Left kidney (tissue), 8 donors: ENCODE measurements at places on chromosomes 11 and 22.

- DNase-seq = no peak
Observed at GRCh38 chr11:72576661-72577060, 97.6 kb downstream of the PDE2A start.

DNA sequence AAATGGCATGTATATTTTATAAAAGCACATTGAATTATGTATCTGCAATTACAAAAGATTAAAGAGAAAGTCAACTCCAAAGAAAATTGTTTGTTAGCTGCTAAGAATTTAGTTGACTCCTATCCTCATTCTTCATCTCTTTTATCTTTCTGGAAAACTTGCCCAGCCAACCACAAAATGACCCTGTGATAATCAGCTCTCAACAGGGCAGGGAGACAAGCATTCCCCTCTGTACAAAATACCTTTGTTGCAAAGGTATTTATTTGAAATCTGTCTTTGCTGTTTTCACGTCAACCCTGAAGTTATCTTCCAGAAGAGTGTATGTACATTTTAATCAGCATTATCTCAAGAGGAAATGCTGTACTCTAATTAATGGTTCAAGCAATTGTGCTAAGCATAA lies 191.1 kb upstream of the DDI1 start:
- DNase-seq = no peak

DNA sequence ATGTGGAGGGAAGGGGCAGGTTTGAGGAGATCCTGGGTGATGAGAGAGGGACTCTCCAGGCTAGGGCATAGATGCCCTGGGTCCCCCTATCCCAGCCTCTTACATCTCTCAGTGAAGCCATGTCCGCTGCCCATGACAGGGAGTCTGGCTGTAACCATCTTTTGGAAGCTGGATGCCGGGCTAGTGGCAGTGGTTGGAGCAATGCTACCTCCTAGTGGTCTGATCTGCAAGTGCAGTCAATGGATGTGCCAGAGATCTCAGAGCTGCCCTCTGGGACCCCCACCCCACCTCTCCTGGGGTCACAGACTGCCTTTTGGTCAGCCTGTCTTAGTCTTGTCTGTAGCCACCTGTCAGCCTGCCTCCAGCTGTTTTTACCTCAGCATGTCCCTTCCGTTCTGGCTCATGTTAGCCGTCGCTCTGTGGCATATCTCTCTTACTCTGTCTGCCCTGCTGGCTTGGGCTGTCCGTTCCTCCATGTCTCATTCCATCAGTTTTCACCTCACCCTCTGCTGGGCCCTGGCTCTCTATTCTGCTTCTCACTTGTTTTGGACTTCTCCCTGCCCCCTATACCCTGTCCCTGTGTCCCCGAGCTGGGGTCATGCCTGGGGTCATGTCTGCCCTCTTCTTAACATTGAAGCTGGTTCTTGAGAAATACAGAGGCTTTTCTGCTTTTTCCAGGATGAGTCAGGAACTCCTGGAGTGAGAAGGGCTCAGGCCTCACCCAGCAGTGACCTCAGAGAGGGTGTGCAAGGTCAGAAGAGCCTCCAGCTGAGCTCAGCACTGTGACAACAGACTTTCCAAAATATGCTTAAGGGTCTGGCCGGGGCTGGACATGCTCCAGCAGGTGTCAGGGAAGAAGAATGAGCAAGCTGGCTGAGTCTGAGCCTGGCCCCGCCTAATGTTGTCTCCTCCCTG lies 52.0 kb upstream of the THY1 start:
- peak; percentile 69 for DNase-seq

DNA sequence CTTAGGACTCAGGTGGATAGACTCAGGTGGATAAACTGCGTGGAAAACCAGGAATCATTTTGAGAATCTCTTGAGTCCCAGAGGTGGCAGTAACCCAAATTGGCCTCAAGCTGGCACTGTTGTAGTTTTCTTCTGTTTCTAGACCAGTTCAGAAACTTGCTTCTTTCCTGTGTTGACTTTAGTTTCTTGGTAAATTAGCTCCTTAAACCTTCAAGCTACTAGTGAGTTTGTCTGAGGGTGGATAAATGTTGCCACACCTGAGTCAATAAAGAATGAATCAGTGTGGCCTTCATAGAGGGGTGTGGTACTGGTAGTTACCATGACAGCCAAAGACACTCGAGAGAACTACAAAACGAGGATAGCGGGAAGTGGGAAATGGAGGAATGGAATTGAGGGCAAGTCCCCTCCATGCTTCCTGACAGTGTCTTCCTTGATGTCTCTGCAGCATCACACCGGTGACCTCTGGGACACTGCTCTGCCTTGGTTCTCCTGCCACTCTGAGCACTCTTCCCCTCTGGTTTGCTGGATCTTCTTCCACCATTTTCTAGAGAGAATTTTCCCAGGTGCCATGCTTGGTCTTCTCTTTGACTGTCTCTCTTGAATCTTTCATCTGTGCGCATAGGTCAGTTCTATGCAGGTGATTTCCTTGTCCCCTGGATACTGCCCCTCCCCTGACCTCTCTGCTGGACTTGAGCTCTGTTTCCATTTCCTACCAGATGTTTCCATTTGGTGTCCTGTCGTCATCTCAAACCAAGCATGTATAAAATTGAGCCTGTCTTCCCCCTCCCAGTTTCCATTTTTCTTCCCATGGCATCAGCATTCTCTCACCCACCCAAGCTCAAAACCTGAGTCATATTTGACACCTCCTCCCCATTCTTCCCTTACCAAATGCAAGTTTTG lies 7.2 kb downstream of the POLD4 start:
- DNase-seq = no peak

GRCh38 chr22:50610581-50610980 lies 10.0 kb downstream of the MAPK8IP2 start:
- DNase-seq = no peak

GRCh38 chr11:68383976-68384501 lies 71.6 kb downstream of the LRP5 start:
- DNase-seq = no peak

DNA sequence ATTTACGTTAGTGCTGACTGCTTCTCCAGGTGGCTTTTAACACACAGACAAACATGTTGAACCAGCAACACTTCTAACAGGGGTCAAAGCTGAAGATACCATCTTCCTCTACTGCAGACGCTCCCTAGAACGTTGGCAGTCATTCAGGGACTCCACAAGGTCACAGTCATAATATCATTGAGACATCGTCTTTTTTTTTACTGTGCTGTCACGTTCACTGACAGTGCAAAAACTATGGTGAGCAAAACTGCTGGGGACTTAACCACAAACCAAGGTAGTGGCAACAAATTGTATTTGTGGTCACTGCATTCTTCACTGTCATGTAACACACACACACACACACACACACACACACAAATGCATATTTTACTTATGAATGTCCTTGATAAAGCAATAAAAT lies 244.9 kb downstream of the CASP12 start:
- DNase-seq = no peak

DNA sequence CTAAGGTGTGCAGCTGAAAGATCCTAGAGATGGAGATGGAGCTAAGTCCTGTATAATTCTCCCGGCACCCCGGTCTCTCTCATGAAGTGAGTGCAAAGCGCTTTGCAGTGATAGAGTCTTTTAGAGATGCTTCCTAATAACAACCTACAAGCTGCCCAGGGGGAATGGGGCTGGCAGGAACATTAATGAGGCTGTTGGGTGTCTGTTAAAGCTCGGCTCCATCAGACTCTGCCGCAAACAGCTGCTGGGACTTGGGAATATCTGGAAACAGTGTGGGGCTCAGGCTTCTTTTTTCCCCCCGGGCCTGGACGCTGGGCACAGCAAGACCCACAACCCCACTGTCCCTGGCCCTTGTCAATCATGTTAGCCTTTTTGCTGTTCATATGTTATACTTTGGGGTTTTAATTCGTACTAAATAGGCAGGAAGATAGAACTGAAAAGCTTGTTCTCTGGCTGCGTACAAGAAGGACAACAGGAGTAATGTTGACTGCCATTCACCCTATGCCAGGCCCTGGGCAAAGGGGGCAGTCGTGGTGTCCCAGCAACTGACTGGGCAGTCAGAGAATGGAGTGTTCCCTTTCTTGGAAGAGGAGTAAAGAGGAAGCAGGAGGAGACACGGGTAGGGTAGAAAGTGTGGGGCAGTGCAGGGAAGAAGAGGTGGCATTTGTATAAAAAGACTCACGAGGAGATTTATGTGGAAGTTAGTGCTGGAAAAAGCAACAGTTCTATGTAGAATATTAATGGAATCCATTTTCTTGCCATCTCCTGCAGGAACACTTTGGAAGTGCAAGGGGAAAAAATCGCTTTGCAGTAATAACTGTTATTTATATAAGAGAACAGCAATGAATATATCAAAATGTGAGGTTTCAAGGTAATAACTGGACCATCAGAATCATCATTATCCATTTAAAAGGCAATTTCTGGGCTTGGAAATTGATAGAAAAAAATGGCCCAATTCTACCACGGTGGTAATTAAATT lies 232.8 kb downstream of the GRIK4 start:
- no peak for DNase-seq

DNA sequence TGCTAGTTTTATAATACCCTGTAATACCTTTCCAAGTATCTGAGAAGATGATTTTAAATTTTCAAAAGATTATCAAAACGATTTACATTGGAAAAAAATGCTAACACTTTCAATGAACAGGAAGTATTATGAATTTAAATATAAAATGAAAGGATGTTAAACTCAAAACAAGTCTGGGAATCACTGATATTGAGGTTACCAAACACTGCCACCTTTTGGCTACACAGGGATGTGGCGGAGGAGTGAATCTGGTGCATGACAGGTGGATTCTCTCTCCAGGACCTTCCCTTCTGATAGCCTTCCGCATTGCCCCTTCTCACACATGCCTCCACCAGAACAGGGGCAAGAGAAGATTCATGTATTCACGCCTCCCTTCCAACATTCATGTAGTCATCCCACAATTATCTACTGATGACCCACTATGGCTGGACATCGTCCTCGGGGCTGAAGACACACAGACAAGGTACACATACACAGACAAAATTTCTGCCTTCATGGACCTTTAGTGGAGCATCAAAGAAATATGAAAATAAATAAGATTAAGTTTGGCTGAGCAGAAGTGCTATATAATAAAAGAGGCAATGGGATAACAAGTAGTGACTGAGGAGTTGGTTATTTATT lies 34.7 kb downstream of the ATG16L2 start:
- no peak for DNase-seq

- no peak for DNase-seq
Observed at GRCh38 chr11:126443120-126443519, 87.6 kb downstream of the ST3GAL4 start.

- DNase-seq = no peak
Observed at GRCh38 chr22:47929073-47929472, 1166.6 kb downstream of the TBC1D22A start.

DNA sequence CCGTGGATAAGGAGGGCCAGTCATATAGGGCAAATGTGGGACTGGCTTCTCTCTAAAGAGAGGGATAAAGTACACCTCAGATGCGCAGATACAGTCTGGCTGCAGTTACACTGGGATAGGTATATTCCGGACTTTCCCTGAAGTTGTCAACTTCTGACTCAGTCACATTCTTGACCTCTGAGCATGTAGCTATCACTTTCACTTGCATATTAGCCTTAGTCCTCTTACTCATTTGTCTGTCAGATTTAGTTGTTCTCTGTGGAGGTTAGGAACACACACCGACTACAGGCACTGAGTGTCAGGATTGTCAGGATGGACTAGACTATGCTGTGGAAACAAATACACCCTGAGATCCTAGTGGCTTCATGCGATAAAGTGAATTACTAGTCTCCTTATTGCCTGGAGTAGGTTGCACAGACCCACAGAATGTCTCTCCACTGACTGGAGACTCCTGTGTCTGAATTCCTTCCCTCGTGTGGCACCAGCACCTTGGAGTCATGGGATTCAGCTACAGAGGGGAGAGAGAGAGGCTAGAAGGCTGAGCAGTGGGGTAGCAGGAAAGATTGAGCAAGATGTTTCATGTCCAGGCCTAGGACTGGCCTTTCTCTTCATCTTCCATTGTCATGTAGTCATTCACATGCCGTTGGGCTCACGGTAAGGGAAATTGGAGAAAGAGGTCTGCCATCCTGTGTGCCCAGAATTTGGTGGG lies 654.3 kb downstream of the NTM start:
- no peak for DNase-seq

GRCh38 chr11:69369945-69370344 lies 76.0 kb downstream of the MYEOV start:
- no peak for DNase-seq

- DNase-seq = no peak
Observed at GRCh38 chr22:45880091-45880715, 96.8 kb downstream of the WNT7B start.

DNA sequence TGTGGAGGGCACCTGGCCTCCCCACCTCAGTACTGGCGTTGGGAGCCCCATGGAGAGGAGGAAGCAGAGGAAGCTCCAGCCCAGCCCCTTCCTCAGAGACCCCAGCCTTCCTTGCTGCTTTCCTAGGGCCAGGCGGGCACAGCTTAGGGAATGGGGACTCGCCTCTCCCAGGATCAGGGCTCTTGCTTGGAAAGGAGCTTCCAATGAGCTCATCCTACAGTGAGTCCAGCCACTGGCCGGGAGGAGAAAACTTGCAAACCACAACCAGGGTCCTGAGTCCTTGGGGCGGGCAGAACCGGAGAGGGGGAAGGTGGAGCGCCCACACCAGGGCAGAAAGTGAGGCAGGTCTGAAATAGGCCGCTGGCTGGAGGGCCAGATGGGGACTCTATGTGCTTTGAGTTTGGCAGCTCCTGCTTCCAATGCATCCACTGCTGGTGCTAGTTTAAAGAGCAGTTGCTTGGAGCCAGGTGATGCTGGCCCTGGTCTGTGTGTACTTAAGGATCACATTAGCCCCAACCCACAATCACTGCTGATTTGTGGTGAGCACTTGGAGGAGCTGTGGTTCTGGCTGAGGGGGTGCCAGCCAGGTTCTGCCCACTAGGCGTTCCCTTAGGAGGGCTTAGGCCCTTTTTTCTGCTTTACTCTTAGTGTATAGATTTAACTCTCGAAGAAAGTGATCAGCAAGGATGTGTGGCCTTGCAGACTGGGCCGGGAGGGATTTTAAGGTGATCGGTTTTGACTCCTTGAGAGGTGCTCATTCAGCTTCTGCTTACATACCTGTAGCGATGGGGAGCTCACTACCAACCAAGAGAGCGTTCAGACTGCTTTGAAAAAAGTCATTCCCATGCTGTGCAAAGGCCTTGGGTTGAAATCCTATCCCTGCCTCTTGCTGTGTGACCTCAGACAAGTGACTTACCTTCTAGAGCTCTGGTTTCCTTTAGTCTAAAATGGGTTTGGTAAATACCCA lies 81.9 kb downstream of the TP53I11 start:
- no peak for DNase-seq

DNA sequence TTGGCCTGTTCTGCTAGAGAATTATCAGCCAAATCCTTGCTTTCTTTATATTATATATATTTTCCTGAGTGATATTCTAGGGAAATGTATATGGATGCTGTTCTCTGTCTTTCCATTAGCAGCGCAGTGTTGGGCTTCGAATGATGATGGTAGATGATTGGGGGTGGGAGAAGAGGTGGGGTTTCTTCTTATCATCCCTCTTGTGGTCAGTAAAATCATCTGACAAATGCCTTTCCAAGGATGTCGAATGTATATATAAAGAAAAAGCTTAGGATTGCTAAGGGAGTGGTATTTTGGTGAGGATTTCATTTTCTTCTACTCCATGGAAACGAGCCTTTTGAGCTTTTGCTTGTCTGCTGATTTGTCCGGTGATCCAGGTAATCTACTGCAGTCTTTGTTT lies 48.9 kb downstream of the ARHGEF12 start:
- DNase-seq = no peak
